ENCODE measurements at places on chromosomes 6 and 20.

GRCh38 chr6:140542863-140543262, 1168.4 kb upstream of the CITED2 start:
- DNase-seq, result no peak

DNA sequence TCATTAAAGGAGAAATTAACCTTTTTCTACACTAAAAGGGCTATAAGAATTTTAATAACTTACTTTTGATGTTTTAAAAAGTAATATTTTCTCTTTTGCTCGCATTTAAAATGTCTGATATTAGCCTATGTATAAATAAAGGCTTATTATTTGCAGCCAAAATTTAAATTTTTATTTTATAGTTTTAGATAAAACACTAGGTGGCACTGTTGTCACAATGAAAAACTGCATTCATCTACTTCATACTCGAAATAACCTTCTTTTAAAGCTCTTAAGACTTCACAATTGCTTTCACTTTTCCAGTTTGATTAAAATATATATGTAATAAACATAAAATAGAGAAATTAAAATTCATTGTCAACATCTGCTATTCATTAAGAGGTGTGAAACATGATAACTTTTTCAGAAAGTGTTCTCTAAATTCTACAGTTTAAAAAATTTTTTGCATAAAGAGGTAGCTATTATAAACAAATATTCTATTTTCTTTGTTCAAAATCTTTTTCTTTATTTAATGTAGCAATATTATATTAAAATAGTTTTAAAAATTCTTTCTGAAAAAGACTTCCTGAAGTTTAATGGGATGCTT, 78.8 kb upstream of the DEFB112 start:
- DNase-seq, result no peak

- no peak for DNase-seq
These were observed 483.9 kb downstream of the CD83 start for GRCh38 chr6:14601490-14601889.

DNA sequence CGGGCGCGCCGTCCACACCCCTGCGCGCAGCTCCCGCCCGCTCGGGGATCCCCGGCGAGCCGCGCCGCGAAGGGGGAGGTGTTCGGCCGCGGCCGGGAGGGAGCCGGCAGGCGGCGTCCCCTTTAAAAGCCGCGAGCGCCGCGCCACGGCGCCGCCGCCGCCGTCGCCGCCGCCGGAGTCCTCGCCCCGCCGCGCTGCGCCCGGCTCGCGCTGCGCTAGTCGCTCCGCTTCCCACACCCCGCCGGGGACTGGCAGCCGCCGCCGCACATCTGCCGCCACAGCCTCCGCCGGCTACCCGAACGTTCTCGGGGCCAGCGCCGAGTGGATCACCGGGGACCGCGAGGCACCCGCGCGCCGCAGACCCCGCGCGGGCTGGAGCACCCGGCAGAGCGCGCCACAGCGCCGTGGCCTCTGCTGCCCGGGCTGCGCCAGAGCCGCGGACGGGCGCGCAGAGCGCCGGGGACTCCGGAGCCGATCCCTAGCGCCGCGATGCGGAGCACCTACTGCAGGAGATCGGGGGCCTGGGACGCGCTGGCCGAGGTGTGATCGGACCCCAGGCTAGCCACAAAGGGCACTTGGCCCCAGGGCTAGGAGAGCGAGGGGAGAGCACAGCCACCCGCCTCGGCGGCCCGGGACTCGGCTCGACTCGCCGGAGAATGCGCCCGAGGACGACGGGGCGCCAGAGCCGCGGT, at the start of gene BMP2:
Gene BMP2 (plus strand): TSS at position 151 of the 692 bp plus-strand sequence. CDS start 2,441 bp downstream, outside the sequence.
- no peak for DNase-seq

GRCh38 chr6:109662192-109662591, 28.8 kb downstream of the AK9 start:
- no peak for DNase-seq

- no peak for DNase-seq
These were observed 4.4 kb upstream of the STX16 start for GRCh38 chr20:58646703-58647102.

Data from HFF-Myc (cell line).